Hematopoietic multipotent progenitor cell treated with erythropoietin and hydrocortisone succinate and interleukin-3 and kit ligand, for 8 days (in vitro differentiated cells): ENCODE measurements at places on chromosomes 3 and 15.

DNA sequence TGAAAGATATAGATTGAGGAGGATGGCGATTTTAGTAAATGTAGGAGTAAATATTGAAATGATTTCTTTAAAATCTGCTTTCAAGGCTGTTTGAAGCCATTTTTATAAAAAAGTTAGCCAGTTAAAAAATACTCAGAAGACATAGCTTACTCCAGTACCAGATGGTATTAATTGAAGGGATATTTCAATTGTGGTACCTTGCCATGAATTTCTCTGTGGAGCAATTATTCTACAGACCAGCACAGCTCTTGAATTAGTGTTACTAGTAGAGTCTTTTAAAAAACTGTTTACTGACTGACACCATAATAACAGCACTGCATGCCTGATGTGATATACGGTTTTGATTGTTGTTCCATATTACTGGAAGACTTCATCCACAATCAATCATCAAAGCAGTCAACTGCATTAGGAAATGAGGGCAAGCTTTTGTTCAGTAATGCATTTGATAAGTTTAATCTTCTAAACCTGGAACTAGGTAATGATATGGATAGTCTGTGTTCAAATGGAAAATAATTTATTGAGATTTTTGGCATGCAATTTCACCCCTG lies 106.4 kb downstream of the MFSD1 start:
- no peak for DNase-seq

GRCh38 chr3:155646128-155646527 lies 98.7 kb downstream of the PLCH1 start:
- DNase-seq, result no peak

DNA sequence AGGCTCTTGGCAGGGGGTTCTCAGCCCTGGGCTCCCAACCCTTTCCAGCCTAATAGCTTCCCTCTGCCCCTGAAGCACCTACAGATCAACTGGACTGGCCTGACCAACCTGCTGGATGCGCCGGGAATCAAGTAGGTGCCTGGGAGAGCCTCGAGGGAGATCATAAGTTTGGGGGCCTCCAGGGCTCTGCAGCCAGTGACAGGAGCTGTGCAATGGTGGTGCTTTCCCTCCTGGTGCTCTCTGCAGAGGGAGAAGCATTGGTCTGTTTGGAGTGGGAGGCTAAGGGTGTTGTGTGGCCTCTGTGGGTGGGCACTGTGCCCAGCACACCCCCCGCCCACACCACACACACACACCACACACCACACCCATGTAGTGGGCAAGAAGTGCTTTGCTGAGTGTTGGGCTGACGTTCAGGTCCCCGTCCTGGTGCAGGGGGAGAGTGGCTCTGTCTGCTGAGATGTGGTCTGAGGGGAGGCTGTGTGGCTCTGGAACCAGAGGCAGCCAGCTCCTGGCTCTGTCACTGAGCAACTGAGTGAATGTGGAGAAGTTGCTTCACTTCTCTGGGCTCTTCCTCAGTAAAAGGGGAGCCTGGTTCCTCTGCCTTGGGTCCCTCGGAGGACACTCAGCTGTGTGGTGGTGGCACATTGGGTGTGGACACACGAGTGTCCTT lies 26.3 kb downstream of the ESYT3 start:
- no peak for DNase-seq

DNA sequence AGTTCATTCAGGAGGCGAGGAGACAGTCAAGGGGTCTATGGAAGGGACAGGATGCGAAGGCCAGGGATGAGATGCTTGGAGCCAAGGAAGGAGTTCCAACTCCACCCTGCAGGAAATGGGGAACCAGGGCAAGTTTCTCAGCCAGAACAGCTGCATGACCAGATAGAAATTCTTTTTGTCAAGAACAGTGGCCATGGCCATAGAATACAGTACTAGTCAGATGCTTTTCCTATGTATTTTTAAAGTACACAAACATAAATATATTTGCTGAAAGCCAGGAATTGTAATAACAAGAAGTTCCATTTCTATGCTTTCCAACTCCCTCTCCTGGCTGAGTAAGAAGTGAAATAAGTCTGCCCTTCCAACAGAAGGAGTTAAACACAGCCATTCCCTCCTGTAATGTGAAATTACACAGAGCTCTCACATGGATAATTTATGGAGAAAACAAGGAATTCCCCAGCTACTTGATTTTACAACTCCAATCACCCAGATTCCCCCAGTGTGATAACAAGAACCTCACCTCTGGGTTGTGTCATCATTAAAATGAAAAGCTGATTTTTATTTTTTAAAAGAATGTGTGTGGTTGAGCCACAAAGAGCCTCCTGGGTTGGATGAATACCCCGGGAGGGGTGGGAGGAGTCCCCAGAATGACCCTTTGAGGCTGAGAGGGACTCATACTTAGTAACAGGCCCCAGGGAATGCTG lies 124.6 kb upstream of the ARHGEF3 start:
- no peak for DNase-seq

GRCh38 chr15:91807122-91807521 lies 46.4 kb upstream of the SLCO3A1 start:
- no peak for DNase-seq

DNA sequence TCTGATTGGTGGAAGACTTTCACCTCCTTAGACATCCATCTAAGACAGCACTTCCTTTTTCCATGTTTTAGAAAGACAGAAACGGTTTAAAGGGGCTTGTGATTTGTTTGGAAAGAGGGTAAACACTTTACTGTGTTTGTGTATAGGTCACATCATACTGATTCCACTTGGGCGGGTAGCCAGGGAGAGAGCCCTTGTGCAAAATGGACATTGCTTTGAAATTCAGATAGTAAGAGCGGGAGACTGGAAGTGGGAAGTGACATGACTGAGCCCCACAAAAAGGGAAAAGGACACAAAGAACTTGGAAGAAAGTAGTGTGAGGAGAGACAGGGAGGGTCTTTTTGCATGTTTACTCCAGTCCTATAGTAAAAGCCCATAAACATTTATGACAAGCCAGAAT lies 195.6 kb upstream of the CNTN4 start:
- no peak for DNase-seq

GRCh38 chr3:99482191-99482590 lies 156.2 kb upstream of the COL8A1 start:
- no peak for DNase-seq
